Stimulated activated CD8-positive, alpha-beta memory T cell treated with anti-CD3 and anti-CD28 coated beads, Interleukin-7, amount 100 ng/mL, for 1 hour (primary cell): ENCODE measurements at places on chromosomes 2 and 18.

GRCh38 chr18:54551590-54551989 lies 39.5 kb upstream of the DYNAP start:
- DNase-seq = no peak

- DNase-seq = no peak
These were observed 104.4 kb upstream of the STK17B start for GRCh38 chr2:196275646-196276352.

DNA sequence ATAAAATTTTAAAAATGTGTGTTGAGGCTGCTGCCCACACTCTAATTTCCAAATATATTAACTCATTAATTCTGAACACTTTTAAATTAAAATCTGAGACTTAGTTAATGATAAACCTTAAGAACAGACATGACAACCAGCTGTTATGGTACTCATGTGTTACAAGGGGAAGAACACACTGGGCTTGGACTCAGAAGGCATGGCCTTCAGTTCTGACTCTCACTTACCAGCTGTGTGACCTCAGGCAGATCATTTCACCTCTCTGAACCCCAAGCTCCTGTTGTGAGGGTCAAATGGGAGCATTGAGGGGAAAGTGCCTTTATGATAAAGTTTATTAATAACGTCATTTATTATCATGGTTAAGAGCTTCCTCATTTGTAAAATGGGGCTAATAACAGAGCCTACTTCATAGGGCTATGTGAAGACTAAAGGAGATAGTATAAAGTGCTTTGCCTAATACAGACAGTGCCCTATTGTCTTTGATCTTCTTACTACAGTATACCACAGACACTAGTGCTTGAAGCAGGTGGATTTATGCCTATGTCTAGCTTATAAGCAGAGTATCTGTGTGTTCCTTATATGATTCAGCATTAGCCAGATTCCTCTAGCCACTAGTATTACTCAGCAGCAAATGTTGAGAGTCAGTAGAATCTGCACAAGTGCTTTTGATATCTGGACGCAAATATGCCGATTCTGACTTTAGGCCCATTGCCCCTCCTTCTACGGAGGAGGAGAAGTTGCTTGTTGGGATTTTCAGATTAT lies 99.6 kb downstream of the SGPP2 start:
- DNase-seq = no peak

GRCh38 chr2:119028327-119029174 lies 86.6 kb downstream of the MARCO start:
- DNase-seq = no peak

DNA sequence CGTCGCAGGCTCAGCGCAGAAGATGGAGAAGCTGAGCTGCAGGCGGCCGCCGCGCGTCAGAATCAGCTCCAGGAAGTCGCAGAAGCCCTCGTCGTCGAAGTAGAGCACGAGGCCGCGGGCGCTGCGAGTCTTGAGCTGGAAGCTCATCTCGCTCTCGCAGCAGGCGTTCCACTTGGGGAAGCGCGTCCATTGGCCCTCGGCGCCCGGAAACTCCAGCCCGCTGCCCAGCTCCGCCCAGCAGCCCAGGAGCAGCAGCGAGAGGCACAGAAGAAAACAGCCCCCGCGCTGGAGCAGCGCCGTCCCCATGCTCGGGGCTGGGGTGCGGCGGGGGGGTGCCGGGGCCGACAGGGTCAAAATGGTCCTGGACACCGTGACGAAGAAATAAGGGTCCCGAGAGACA lies 4.0 kb downstream of the NRXN1 start:
- no peak for DNase-seq

GRCh38 chr2:170038734-170039133 lies 139.2 kb upstream of the MYO3B start:
- DNase-seq = no peak

- DNase-seq = no peak
These were observed 72.1 kb downstream of the NRP2 start for GRCh38 chr2:205754285-205754923.
